ENCODE measurements at places on chromosomes 4 and X.
A peak's percentile ranks its signal among the peaks of the same experiment; 100 is the strongest.

GRCh38 chr4:81651243-81651899 is 179.7 kb upstream of the RASGEF1B start:
- DNase-seq, result no peak

GRCh38 chr4:139200506-139200905 is 23.5 kb upstream of the ELF2 start:
- DNase-seq, result no peak

DNA sequence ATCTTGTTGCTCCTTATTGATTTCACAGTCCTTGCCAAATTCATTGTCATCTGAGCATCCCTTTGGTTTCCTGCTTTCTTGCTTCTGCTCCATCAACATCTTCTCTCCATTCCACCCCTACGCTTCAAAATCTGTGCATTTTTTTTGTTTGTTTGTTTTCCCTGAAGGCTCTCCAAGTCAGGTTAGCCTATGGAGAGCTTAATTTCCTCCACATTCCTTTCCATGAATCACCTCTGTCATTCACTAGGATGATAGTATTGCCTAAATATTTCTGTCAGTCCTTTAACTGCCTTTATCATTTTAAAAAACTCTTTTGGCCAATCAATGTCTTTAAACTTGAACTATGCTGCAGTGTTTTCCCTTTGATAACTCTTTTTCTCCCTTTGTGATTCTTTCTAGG is 67.7 kb downstream of the PPARGC1A start:
- DNase-seq, result no peak

GRCh38 chrX:77564823-77565222 is 117.6 kb downstream of the FGF16 start:
- no peak for DNase-seq

- DNase-seq, result no peak
Observed at GRCh38 chr4:113998079-113998478, 18.6 kb upstream of the ARSJ start.

GRCh38 chr4:155818639-155819038 is 47.4 kb downstream of the ASIC5 start:
- no peak for DNase-seq

DNA sequence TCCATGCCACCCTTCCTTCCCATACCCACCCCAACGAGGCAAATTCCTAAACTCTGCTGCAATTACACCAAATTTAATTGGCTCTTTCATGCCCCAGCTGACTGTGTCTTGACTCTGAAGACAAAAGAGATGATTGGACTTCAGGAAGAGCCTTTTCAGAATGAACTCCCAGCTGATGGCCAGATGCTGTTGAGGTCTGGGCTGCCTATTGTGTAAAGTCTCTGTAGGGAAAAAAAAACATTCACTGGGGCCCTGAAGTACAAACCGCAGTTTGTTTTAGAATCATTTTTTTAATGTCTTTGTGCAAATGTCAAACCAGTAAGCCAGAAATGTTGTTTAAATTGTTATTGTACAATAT is 174.8 kb downstream of the HHIP start:
- DNase-seq, result no peak

DNA sequence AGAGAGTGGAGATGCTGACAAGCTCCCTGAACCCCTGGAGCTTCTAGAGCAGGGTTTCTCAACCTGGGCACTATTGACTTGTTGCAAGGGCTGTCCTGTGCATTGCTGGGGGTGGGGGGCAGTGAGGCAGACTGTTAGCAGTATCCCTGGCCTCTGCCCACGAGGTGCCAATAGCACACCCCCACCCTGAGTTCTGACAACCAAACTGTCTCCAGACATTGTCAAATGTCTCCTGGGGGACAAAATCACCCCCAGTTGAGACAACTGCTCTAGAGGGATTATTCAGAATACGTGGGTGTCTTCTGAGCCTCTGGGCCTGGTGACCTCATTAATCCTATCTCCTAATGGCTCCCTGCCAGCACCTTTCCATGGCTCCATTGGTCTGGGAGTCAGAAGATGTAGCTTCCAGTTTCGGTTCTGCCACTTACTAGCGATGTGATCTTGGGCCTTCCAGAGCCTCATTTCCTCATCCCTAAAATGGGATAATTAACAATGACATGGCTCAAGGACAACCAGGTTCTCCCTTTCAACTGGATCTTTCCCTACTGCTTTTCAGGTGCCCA is 17.6 kb upstream of the PJA1 start:
- no peak for DNase-seq

DNA sequence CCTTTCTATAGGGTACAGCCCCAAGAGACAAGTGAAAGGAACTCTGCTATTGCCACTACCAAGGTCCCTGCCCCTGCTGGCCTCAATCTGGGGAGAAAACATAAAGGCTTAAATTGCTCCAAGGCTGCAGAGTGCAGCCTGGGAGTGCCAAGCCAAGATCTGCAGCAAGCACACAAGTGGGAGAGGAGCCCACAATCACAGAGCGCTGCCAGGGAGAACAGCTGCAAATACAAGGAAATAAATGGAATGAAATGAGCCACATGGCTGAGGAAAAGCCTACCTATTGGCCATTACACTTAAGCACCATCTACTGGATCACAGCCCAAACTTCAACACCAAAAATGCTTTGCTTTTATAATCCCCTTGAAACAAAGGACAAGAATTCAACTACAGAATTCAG is 582.4 kb downstream of the FAM133A start:
- no peak for DNase-seq

DNA sequence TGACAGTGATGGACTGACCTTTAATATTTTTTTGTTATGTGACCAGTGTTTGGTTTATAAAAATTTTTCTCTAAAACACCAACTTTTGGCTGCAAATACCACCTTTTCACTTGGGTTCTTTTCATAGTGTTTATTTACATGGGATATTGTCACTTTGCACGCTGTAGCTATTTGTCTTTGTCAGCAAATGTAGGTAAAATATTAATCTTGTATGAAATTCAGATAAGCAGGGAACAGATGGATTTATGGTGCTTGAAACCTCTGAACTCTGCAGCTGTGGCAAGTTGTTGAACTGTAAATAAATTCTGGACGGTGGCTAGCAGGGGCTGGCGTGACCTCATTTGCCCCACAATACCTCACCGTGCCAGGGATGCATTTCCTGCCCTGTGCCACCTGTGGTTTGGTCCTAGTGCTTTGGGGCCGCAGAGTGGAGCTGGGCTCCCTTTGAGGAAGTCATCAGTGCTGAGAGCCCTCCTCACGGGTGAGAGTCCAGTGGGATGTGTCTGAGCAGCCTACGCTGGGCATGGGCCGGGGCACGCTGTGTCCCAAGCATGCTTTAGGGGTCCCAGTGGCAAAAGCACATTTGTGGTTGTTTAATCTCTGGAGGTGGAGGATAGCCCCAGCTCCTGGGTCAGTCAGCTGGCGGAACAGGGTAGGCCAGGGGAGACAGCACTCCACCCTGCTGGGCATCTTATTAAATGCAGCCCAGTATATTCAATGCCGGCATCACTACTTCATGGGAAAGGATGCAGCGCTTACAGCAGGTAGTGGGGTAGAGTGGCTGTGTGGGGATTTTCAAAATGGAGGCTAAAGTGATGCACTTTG is 108.6 kb downstream of the TBL1X start:
- no peak for DNase-seq

- no peak for DNase-seq
Observed at GRCh38 chr4:72110886-72111285, 79.1 kb downstream of the NPFFR2 start.

GRCh38 chr4:96431094-96431493 is 591.2 kb downstream of the PDHA2 start:
- no peak for DNase-seq

GRCh38 chrX:149871940-149872339 is 9.0 kb upstream of the MAGEA8 start:
- DNase-seq, result peak; percentile 22

- DNase-seq, result no peak
Observed at GRCh38 chrX:154605566-154605965, 13.5 kb downstream of the CTAG1B start.

DNA sequence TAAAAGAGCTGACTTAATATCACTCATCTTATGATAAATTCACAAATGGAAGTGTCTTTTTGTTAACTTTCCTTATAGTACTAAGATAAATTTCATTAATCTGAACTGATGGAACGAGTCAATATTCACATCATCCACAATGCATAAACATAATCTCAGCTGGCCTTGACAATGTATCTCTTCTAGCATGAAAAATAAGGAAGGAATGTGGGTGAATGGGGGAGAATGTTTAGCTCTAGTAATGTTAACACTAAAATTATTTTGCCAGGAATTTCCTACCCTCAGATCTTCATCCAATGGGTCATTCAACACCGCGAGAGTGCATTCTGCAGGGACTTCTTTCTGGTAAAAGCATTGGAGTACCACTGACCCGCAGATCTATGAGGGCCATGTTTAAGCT is 15.8 kb downstream of the TRPC3 start:
- no peak for DNase-seq

DNA sequence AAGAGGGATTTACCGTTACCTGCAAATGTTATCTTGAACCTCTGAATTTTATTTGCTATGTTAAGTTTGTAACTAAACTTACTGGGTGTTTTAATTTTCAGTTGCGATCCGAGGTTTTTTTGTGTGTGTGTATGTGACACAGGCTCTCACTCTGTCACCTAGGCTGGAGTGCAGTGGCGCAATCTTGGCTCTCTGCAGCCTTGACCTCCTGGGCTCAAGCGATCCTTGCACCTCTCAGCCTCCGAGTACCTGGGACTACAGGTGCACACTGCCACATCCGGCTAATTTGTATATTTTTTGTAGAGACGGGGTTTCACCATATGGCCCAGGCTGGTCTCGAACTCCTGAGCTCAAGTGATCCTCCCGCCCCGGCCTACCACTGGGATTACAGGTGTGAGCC is 18.5 kb downstream of the PDK3 start:
- no peak for DNase-seq

GRCh38 chr4:175017751-175018150 is 99.6 kb downstream of the ADAM29 start:
- no peak for DNase-seq

- no peak for DNase-seq
Observed at GRCh38 chr4:119697887-119698393, 69.3 kb upstream of the PDE5A start.

GRCh38 chrX:45035071-45035470 is 162.1 kb downstream of the KDM6A start:
- DNase-seq, result no peak

GRCh38 chr4:98568941-98569663 is 89.3 kb downstream of the TSPAN5 start:
- DNase-seq, result no peak

GRCh38 chr4:74038425-74039314 is at the start of gene CXCL3:
TSS of gene CXCL3 (minus strand) at chr4:74038689. CDS start at chr4:74038611, 78 bp downstream.
- no peak for DNase-seq

DNA sequence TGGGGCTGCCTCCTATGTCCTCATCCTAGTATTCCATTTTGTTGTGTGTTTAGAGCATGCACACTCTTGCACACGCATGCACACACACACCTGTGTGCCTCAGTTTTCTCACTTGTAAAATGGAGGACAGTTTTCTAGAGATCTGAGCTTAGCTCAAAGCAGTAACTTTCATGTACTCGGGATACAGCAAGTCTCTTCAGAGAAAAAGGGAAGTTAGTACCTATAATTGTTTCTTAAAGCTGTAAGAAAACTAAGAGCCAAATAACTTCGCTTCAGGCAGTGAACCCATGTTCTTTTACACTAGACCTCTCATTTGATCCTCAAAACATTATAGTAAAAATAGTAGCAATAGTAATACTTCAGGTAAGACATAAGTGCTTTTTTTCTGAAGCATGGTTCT is 49.6 kb downstream of the KIT start:
- no peak for DNase-seq

DNA sequence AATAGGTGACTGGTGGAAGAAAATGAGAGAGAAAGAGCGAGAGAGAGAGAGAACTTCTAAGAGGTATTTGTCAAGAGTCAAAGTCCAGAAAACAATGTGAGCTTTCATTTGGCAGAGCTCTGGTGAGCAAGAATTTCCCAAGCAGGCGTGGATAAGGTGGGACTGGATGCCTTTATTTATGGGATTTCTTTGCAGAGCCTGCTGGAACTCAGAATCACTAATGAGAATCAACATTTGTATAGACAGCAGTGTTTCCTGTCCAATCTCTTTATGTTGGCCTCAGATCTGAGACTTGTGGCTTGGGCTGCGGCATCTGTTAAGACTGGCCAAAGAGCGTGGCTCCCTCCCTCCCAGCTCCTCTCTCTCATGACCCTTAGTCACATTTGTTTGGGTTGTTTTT is 67.9 kb upstream of the TBL1X start:
- no peak for DNase-seq

- DNase-seq, result no peak
Observed at GRCh38 chr4:1879485-1879884, 8.3 kb downstream of the NSD2 start.

- DNase-seq, result no peak
Observed at GRCh38 chrX:70336767-70337166, 46.9 kb downstream of the KIF4A start.

DNA sequence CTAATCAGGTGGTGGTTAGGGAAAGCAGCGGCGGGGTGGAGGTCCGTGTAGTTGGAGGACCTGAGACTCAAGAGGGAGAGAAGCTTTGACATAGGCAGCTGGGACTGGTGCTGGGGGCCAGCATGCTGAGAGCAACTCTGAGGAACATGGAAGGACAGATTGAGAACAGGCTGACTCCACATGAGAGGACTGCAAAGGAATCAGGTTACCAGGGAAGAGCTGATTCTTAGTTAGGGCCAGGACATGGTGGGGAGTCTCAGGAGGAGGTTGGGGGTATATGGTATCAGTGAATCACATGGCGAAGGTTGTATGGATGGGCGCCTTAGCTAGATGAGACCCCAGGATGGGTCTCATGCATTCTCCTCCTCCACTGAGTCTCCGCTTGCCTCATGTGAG is 264.0 kb upstream of the BOD1L1 start:
- DNase-seq, result no peak

DNA sequence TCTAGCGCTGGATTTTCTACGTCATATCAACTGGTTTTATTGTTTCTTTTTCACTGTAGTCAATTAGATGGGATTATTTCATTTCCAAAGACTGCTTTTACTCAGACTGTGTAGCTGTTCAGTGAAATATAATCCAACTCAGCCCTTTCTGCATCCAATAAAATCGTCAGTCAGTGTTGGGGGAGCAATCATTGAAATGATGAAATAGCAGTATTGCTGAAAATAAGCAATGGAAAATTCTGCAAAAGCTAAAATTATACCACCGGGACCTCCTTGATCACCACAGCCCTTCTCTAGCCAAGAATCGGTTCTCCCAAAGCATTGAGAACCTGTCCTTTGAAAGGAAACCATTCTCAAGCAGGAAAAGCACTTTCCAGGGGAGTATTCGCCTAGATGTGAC is 243.1 kb upstream of the TENM3 start:
- no peak for DNase-seq

- peak; percentile 5 for DNase-seq
Observed at GRCh38 chrX:102515975-102516941, at the start of gene TMSB15A. TSS of gene TMSB15A (minus strand) at chrX:102516739.

- DNase-seq, result no peak
Observed at GRCh38 chr4:152676052-152676854, 3.5 kb downstream of the TMEM154 start.

DNA sequence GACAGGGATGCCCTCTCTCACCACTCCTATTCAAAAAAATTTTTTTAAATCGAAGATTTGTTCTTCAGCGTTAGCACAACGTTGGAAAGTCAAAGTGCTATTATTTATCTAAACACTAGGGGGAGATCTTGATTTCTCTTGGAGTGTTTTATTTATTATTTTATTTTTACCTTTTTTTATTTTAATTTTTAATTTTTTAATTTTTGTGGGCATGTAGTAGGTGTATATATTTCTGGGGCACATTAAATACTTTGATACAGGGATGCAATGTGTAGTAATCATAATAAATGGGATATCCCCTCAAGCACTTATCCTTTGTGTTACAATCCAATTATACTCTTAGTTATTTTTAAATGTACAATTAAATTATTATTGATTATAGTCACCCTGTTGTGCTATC is 37.4 kb upstream of the SLC10A4 start:
- DNase-seq, result no peak

- DNase-seq, result no peak
Observed at GRCh38 chr4:95267081-95267480, 281.7 kb downstream of the UNC5C start.
